CD4-positive, alpha-beta T cell treated with Interleukin-6 at 100 ng/mL for 8 hours (primary cell): ENCODE measurements at places on chromosomes 7 and 10.

- DNase-seq: no peak
These were observed 33.6 kb upstream of the CHST15 start for GRCh38 chr10:124126983-124127385.

- DNase-seq: no peak
These were observed 39.3 kb downstream of the CAMK1D start for GRCh38 chr10:12388671-12389070.

DNA sequence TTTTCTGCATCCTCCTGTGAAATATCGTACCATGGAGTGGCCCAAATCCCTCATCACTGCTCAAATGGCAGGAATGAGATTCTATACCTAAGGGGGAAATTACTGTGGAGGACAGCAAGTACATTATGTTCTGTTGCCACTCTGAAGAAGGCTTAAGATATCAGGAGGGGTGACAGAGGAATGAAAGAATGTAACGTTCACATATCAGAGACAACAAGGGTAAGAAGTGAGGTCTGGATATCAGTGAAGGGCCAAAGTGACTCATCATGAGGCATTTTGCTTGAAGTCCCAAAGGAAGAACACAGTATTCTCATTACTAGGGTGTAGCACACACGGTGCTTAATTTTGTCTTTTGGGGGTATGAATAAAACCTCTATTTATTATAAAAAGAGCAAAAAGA is 71.5 kb upstream of the SLC13A1 start:
- DNase-seq: no peak

DNA sequence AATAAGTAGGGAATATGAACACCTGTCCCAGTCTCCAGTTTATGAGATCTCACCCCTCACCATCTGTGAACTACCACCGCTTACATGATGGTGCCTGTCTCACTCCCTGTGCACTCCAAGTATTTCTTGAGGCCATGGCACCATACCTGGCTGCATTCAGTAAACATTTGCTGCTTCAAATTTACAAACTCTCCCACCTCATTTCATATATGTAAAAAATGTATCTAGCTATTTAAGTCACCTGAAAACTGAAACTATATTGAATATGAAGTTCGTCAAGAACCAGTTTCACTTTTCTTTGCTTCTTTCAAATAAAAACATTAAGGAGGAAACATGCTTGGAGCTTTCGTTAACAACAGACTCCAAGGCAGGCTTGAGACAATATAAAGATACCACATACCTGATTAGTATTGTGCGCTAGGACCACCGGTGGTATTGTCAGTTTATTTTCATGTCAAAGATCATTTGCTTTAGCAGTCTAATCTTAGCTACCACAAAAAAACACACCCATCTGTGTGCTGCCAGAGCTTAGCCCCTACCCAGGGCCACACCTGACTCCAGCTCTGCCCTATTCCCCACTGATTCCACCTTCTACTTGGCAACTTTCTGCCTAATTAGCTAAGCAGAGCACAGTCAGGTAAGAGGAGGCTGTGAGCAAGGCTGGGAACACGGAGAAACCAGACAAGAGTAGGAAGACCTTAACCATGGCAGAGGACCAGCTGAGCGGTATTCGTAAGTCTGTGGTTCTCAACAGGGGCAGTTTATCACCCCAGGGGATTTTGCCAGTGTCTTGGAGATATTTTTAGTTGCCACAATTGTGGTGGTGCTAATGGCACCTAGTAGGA is 92.0 kb downstream of the ZFAND4 start:
- peak; percentile 9 for DNase-seq

- DNase-seq: no peak
These were observed 148.9 kb downstream of the AUTS2 start for GRCh38 chr7:69747144-69747543.

- DNase-seq: no peak
These were observed 36.1 kb downstream of the GPRIN2 start for GRCh38 chr10:46520381-46520780.

DNA sequence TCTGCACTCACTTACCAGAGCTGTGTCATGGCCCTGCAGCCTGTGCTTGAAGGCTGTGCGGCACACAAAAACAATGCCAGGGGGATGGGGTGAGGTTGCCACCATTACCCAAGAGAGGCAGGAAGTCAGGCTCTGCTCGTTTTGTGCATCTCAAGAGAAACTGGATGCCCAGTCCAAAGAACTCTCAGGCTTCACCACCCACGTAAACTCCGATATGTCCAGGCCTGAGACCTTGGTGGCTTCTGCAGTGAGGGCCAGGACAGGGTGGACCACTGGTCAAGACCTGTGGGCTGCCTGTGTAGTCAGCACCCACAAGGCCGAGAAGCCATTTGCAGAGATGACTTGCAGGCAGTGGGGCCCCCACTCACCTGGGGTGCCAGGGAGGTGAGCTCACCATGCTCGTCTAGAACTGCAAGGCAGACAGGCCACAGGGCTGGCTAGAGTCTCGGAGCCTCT is 54.7 kb upstream of the EBF3 start:
- no peak for DNase-seq

DNA sequence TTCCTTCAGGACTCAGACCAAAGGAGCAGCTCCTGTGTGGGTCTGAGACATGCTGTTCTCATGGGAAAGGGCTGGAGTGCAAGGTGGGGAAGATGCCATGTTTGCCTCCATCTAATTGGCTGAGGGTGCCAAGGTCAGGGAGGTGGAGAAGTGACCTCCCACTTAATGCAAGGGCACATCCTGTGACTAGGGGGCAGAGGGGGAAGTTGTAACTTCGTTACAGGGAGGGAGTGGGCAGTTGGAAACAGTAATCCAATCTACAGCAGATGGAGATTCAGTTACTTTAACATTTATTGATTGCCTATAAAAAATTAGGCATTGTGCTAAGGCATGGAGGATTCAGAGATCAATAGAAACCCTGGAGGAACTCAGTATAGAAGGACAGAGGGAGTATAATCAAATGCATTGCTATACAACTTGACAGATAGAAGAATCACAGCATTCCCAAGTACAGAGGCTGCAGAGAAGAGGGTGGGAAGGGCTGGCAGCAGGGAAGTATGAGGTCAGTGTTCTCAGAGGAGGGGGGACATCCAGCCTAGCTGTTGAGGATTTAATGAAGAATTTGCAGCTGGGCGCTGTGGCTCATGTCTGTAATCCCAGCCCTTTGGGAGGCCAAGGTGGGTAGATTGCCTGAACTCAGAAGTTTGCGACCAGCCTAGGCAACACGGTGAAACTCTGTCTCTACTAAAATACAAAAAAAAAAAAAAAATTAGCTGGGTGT is 75.9 kb downstream of the CCNY start:
- no peak for DNase-seq

- no peak for DNase-seq
These were observed 260.1 kb upstream of the YAE1 start for GRCh38 chr7:39306016-39306570.

- DNase-seq: no peak
These were observed 192.6 kb upstream of the LYZL2 start for GRCh38 chr10:30821994-30822692.

DNA sequence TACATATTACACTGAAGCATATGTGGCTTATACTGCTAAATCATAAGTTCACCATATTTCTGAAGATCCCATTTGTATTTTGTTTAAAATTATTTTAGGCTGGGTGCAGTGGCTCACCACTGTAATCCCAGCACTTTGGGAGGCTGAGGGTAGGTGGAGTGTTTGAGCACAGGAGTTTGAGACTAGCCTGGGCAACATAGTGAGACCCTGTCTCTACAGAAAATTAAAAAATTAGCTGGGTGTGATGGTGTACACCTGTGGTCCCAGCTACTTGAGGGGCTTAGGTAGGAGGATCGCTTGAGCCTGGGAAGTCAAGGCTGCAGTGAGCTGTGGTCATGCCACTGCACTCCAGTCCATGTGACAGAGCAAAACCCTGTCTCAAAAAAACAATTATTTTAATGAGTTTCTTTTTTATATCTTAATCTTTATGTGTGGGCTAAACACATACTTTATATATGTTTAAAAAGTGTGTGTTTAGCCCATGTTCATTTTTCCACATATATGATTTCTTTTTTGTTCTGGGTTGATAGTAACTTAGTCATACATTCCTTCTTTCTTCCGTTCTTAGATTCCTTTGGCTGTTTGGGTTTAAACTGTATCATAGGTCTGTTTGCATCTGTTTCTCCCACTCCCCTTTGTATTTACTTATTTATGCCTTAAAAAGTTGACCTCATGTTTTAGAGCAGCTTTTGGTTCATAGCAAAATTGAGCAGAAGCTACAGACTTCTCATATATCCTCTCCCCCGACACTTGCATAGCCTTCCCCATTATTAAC is 33.5 kb downstream of the RSBN1L start:
- no peak for DNase-seq

DNA sequence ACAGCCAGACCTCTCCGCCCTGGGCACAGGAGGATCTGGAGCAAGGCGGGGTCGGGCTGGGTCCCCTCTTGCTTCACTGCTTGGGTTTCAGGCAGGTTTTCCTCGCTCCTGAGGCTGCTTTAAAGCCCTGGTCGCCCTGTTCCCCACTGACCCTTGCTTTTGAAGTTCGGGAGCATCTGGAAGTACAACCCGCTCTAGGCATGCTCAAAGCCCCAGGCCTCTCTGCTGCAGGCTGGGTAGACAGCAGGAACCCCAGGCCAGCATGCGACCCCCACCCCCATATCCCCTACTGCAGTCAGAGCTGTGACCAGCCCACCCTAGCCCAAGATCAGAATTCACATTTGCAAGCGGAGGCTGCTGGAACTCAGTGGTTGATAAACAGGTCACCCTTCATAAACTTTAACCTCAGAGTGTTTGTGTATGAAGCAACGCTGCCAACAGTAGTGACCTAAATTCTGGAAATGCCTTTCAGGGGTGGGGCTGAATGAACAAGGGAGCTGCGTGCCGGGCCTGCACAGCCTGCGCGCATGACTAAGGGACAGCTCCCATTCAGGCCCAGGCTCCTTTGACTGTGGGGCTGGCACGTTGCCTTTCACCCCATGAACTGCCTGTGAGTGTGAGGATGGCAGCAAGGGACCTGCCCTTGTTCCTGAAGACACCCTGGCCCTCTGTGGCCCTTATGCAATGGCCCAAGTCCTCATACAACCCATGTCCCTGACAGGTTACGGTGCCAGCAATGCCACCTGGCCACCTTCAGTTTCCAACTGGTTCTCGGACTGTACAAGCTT is 52.5 kb downstream of the PROSER2 start:
- DNase-seq: peak; percentile 10

DNA sequence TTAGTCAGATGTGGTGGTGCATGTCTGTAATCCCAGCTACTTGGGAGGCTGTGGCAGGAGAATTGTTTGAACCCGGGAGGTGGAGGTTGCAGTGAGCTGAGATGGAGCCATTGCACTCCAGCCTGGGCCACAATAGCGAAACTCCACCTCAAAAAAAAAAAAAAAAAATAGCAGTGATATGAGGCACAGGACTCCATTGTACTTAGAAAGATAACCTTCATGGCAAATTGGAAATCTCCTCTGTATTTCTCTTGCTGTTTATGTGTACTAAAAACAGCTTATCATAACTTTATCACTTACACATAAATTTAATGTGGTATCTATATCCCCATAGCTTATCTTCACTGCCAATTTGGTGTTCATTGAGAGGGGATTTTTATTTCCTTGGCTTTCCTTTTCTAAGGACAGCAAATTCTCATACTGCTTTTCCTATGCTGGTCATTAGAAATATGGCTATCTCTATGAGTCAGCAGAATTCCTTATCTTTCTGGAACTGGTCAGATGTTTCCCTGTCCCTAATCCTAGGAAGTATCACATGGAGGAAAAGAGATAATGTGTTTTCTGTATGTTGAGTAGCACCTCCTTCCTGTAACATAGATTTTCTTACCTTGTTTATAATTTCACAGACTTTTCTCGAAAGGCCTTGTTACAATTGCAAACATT is 40.6 kb upstream of the ZEB1 start:
- DNase-seq: no peak

- no peak for DNase-seq
These were observed 7.8 kb downstream of the SHH start for GRCh38 chr7:155804431-155804831.

DNA sequence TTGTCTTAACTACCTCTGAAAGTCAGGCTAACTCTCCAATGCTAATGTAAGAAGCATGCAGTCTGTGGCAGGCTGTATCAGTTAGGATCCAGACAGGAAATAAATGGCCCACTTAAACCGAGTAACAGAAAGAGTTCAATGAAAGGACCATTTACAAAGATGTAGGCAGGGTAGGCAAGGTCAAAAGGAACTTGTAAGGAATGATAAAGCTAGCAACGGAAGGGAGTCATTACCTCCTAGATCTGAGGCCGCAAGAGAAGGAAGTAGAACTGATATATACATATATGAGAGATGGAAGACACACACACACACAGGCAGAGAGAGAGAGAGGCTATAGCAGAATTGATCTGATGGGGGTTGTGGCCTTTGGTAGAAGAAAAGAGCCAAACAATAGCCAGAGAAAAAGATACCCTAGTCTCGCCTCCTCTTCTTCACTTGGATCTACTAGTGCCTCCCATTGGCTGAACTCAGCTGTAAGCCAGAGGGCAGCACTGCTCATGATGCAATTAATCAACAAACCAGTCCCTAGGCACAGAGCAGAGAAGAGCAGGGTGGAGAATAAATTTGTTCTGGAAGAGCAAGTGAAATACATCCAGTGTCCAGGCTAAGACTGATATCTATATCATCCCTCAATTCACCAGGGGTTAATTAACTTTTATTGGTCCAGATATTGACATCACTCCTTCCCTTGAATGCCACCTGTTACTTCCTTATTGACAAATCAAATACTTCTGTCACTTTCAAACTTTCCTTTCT is 91.2 kb downstream of the LSMEM1 start:
- DNase-seq: no peak

GRCh38 chr7:30390736-30391636 is 87.6 kb downstream of the NOD1 start:
- no peak for DNase-seq

- DNase-seq: no peak
These were observed 98.9 kb downstream of the HERPUD2 start for GRCh38 chr7:35596061-35596460.

GRCh38 chr10:79129361-79129997 is 60.7 kb downstream of the ZMIZ1 start:
- no peak for DNase-seq
